ENCODE measurements at places on chromosomes 16 and 17.
A peak's percentile ranks its signal among the peaks of the same experiment; 100 is the strongest.

GRCh38 chr17:82356845-82357355 is 2.1 kb upstream of the TEX19 start:
- DNase-seq, result no peak

- DNase-seq, result no peak
Observed at GRCh38 chr17:7418472-7419152, 1.5 kb upstream of the SPEM1 start.

- no peak for DNase-seq
Observed at GRCh38 chr17:61088556-61088955, 311.1 kb upstream of the TBX2 start.

GRCh38 chr17:78529871-78530670 is 47.1 kb downstream of the DNAH17 start:
- DNase-seq, result no peak

GRCh38 chr16:3283543-3284447 is 504 bp downstream of the ZNF263 start:
- DNase-seq, result peak; percentile 10

DNA sequence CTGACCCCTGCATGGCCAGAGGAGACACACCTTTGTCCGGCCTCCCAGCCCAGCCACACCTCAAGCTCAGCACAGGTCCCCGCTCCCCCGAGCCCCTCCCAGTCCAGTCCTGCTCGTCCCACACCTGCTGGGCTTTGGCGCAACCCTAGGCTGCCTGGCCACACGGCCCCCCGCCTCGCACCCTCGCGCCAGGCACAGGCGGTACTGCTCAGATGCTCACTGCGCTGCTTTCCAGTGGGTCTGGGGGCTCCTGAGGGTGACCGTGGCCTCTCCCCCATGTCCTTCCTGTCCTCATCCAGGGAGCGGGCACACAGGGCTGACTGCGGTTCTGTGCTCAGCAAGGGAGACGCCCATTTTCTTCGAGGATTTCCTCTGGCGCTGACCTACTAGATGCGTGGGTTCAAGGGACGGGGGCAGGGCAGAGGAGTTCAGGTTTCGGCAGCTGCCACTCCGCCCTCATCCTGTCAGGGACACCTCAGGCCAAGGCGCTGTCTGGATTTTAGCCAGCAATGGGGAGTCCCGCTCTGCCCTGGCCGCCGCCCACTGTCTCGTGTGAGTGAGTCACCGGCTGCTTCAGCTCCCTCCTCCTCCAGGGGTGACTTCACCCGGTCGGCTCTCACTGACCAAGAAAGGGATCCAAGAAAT is 118.0 kb upstream of the ZNF469 start:
- DNase-seq, result peak; percentile 80

DNA sequence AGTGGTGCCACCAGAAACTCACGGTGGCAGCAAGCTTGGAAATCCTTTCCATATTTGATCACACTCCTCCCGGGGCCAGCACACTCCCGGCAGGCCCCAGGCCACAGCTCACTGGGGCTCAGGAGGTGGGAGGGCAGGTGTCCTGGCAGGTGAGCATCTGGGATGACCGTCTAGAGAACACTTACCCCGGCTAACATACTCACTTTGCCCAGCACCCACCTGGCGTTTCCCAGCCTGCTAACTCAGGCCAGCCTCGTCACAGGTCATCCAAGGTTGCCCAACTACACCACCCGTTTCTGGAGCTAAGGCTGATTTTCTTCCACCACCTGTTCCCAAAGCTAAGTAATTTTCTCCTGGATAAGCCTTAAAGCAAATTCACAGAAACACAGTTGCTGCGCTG is 24.9 kb downstream of the FBXO31 start:
- no peak for DNase-seq
